SW480 (cell line): ENCODE measurements at places on chromosomes 12 and 14.

DNA sequence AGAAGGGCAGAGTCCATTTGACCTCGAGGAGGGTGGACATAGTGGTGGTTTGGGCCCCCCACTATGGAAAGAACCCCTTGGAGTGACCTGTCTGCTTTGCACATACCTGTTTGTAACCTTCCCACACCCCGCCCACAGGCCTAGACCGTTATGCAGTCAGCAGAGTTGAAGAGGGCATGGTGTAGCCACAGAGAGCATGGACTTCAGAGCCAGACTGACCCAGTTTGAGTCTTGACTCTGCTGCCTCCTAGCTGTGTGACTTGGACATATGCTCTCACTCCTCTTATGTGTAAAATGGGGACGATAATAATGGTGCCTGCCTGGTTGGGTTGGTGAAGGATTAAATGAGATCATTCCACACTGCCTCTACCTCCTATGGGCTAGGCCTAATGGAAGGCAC, 40.9 kb upstream of the NOS1 start:
- DNase-seq, result peak; percentile 15

DNA sequence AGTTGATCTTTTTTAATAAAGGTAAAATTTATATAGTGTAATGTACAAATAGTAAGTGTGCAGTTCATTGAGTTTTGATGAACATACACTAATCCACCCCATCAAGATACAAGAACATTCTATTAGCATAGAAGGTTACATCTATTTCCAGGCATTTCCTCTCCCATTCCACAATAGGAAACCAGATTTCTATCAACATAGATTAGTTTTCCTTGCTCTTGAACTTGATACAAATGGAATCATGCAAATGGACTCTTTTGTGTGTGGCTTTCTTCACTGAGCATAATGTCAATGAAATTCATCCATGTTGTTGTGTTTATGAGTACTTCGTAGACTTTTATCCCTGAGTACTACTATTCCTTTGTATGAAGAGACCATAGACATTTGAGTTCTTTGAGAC, 10.8 kb downstream of the STYX start:
- DNase-seq, result no peak

- DNase-seq, result no peak
Observed at GRCh38 chr12:114665411-114666260, 18.3 kb downstream of the TBX3 start.

- peak; percentile 27 for DNase-seq
Observed at GRCh38 chr14:92945959-92946846, 23.3 kb downstream of the CHGA start.

GRCh38 chr12:102484017-102484416, 3.7 kb upstream of the IGF1 start:
- no peak for DNase-seq

- DNase-seq, result no peak
Observed at GRCh38 chr14:24172871-24173281, 996 bp downstream of the REC8 start.

- peak; percentile 97 for DNase-seq
Observed at GRCh38 chr12:93336291-93336741, 41.4 kb upstream of the NUDT4 start.

- DNase-seq, result no peak
Observed at GRCh38 chr12:117063162-117063911, 35.9 kb downstream of the TESC start.

GRCh38 chr12:26853303-26854030, 20.5 kb upstream of the ITPR2 start:
- DNase-seq, result peak; percentile 88

GRCh38 chr14:84112589-84112988, 1417.4 kb upstream of the FLRT2 start:
- no peak for DNase-seq

DNA sequence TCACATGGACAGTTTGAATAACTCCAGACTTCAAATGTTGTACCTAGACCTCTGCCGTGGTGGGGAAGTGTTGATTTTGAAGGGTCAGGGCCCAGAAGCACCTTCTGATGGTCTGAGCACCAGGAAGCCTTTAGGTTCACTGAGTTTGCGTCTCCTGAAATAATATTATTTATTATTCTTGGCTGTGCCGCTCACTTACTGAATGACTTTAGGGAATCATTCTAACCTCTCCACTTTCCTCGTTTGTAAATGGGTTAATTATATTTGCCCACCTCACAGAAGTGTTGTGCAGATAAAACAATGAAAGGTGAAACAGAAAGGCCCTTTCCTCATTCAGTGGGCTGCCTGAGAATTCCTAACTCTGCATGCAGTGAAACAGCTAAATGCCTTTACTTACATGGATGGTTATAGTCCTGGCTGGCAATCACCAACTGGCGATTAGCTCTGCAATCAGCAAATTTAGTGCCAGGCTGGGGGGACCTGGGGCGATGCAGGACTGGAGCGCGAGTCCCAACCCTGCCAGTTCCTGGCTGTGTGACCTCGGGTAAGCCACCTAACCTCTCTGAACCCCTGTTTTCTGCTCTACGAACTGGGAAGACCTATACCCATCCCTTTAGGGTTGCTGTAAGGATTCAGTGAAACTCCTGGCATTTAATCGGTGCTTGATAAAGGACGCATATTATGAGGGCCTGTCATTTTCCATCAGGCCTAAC, 57.5 kb downstream of the MAP1LC3B2 start:
- no peak for DNase-seq

GRCh38 chr12:124466216-124467128, 100.9 kb downstream of the NCOR2 start:
- DNase-seq, result no peak

GRCh38 chr14:58765418-58765831, 127.7 kb downstream of the DACT1 start:
- no peak for DNase-seq
